ENCODE measurements at places on chromosomes 7 and 10.

- no peak for DNase-seq
Measured at GRCh38 chr10:119520283-119520682, 22.2 kb downstream of the RGS10 start.

GRCh38 chr10:6494936-6495592 is 85.0 kb downstream of the PRKCQ start:
- DNase-seq = no peak

DNA sequence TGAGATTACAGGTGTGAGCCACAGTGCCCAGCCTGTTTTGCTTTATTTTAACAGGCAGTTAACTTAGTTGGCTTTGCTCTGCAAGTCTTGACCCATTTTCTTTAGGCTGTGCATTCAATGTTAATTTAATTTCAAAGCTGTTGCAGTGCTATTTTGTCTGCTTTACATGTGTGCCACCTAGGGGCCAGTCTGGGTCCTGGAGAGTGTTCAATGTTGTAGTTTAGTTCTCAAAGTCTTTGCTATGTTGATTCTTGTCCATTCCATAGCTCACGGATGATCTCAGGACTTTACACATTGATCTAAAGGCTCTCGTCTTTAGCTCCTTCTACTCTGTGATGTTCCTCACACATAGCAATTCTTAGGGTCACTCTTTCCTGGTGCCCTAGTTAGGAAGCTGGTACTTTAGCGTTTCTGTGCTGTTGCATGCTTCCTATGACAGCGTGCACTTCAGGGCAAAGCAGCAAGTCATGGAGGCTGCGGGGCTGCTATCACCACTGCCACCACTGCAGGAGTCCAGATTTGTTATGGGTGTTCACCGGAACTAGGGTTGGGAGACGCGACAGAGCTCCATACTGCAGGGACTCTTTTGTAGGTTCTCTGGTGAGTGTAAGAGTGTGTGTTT is 16.4 kb upstream of the ABCA13 start:
- no peak for DNase-seq

DNA sequence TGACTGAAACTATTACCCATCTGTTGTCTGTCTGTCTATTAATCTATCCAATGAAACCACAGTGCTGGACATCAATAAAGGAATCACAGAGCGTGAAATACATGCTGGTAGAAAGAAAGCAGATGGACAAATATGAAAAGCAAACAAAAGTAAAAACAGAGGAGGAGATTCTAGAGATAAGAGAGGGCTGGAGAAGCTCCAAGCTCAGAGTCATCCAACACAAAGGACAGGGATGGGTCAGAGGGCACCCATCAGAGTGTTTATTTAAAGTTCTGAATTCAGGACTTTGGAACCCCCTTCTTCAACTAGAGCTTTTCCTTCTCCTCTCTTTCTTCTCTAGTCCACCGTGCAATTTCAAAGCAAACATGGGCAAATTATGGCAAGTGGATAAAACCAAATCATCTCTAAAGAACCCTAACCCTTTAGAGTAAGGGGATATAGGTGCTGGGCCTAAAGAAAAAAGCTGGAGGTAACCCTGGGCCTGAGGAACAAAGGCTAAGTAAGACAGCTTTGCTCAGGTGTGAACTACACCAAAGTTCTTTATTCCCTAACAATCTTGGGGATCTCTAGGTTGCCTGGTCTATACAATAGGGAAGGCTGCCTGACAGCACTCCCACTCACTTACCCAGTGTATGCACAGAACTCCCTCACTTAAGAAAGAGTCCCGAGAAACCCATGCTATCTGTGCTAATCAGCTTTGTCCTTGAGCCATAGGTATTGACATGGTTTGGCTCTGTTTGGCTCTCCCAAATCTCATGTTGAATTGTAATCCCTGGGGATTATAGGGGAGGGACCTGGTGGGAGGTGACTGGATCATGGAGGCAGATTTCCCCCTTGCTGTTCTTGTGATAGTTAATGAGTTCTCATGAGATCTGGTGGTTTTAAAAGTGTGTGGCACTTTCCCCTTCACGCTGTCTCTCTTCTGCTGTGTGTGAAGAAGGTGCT is 97.0 kb downstream of the BAMBI start:
- no peak for DNase-seq

DNA sequence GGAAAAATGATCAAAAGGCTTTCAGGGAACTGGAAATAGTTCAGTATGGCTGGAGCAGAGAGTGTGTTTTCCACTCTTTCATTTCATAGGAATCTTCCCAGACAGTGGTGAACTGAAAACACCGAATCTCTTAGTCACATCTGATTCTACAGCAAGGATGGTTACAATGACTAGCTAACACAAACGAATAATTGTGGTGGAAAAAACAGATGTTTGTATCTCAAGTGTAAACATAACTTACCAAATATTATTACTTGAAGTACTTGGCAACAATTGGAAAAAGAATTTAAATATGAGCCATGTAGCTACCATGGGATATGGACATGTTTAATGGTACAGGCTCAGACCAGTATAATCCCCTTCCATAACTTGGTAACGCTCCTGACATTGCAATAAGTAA is 21.1 kb upstream of the BPGM start:
- no peak for DNase-seq

DNA sequence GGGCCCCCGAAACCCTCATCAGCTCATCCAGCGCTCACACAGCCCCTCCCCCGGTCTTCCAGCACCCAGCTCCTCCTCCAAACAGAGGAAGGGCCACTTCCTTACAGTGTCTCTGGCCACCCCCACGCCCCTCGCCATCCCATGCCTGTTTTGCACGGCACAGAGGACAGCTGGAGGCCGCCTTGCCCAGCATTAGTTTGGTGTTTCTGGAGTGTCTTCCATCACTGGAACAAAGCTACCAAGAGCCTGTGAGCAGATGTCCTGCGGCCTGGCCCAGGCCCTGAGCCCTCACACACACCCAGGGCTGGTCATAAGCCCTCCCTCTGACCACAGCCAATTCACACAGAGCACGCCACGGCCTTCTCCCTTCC is 82.3 kb downstream of the MAD1L1 start:
- no peak for DNase-seq

Data from femur (tissue), 1 donor.